ENCODE measurements at places on chromosomes 2 and 18. TPM values are rescaled to one million over a fixed set of nuclear protein-coding genes. Genes with fewer than 3 reads are reported as not detected.

- no peaks in the 10 kb centered on the region for H3K4me1 ChIP-seq
- H3K27me3 ChIP-seq: no peaks in the 10 kb centered on the region
- H3K4me3 ChIP-seq: no peak overlapping the region
- DNase-seq: no peak
Observed at GRCh38 chr2:137797641-137798040, 166.6 kb upstream of the HNMT start.

GRCh38 chr2:10057231-10058107, 14.1 kb downstream of the KLF11 start:
- DNase-seq: peak; percentile 79
- peak overlapping the region; percentile 78 for H3K27ac ChIP-seq
- H3K4me3 ChIP-seq: no peak overlapping the region

GRCh38 chr2:218264773-218265561, 4.2 kb downstream of the GPBAR1 start:
- peak overlapping the region; percentile 84 for H3K27ac ChIP-seq
- H3K4me1 ChIP-seq: peaks cover 49% of the 10 kb centered on the region

DNER gene
- not detected for polyA plus RNA-seq

CLK1 gene
- polyA plus RNA-seq: 640 TPM

WNT6 gene
- polyA plus RNA-seq: 4.0 TPM

AOX1 gene
- polyA plus RNA-seq: 1.7 TPM

DPP10 gene
- polyA plus RNA-seq: 0.02 TPM

RAB17 gene
- 0.57 TPM for polyA plus RNA-seq
